Activated naive CD4-positive, alpha-beta T cell treated with anti-CD3 and anti-CD28 coated beads, Interleukin-2, amount 50 U/mL, for 72 hours (primary cell): ENCODE measurements at places on chromosomes 3 and 15. TPM values are rescaled to one million over a fixed set of nuclear protein-coding genes. Genes with fewer than 3 reads are reported as not detected.

Gene GASK1A
- not detected for total RNA-seq

DNA sequence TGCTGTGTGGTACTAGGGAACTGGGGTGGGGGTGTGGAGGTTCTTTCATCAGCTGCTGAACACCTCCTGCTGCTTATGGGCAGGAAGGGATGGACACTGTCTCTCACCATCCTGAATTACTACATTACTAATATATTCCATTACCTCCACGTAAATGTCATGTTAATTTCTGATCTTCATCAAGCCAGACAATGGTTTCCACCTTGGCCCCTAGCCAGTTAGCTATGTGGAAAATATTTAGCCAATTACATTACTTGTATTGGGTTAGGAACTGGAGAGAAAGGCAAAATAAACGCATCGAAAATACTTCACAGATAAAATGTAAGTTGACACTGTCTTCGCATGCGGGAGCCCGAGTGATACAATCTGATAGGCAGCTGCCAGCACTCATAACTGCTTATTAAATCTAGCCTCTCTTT, 95.1 kb downstream of the FOXP1 start:
- DNase-seq, result no peak

Gene ERICH6
- total RNA-seq, result not detected

Gene CHRD
- total RNA-seq, result not detected

Gene STRA6
- 0.14 TPM for total RNA-seq

Gene CPLX3
- total RNA-seq, result 0.25 TPM

GRCh38 chr3:13047296-13048165, 25.7 kb downstream of the IQSEC1 start:
- no peak for DNase-seq

GRCh38 chr15:57335719-57336118, 40.6 kb upstream of the CGNL1 start:
- no peak for DNase-seq

Gene PPM1M
- 52.3 TPM for total RNA-seq

Gene IRAK2
- total RNA-seq, result 5.4 TPM

GRCh38 chr3:150756491-150757059, 6.4 kb downstream of the SIAH2 start:
- no peak for DNase-seq
